T-helper 2 cell treated with Interferon-gamma antibody and Interleukin-4, amounts not matched to agents 100 ng/mL and 5 ng/mL, for 36 hours (primary cell): ENCODE measurements at places on chromosomes 1 and 21. TPM values are rescaled to one million over a fixed set of nuclear protein-coding genes. Genes with fewer than 3 reads are reported as not detected.

CPT2 gene
- total RNA-seq: 15.7 and 16.8 TPM in 2 replicates

SYT6 gene
- total RNA-seq: not detected in 2 replicates

TRNP1 gene
- total RNA-seq: 0.07 and 0.11 TPM in 2 replicates

FCRLA gene
- not detected in 2 replicates for total RNA-seq

MACO1 gene
- 18.1 and 19.3 TPM in 2 replicates for total RNA-seq
